ENCODE measurements at places on chromosomes 12 and 14. TPM values are rescaled to one million over a fixed set of nuclear protein-coding genes. Genes with fewer than 3 reads are reported as not detected.

GRCh38 chr12:27233814-27234213 lies 10.3 kb upstream of the STK38L start:
- no peak overlapping the region for H3K4me3 ChIP-seq
- H3K36me3 ChIP-seq: no peaks in the 10 kb centered on the region
- no peak overlapping the region for H3K27ac ChIP-seq
- H3K4me1 ChIP-seq: peaks cover 2% of the 10 kb centered on the region
- DNase-seq: no peak

Gene MOAP1
- total RNA-seq: 27.1 TPM

DNA sequence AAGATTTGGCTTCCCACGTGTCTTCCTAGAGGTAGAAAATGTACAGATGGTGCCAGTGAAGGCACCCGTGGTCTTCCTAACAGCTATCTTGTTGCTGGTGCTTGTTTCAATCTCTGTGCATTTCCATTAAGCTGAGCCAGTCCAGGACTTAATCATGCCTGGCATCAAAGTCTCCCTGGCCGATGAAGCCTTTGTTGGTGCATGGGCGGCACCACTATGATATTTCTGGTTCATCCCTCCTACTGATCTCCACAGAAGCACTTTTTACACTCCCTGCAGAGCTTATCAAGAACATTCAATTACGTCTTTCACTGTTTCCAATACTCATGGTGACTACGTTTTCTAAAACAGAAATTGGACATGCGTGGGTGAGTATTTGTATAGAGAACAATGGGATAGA lies 128.4 kb downstream of the TTC8 start:
- no peak for DNase-seq
- H3K4me1 ChIP-seq: no peaks in the 10 kb centered on the region
- peaks cover 4% of the 10 kb centered on the region for H3K27me3 ChIP-seq
- H3K27ac ChIP-seq: no peak overlapping the region
- H3K36me3 ChIP-seq: no peaks in the 10 kb centered on the region
- H3K4me3 ChIP-seq: no peak overlapping the region

GRCh38 chr14:34650786-34651584 lies 21.0 kb upstream of the SNX6 start:
- H3K27me3 ChIP-seq: no peaks in the 10 kb centered on the region
- H3K36me3 ChIP-seq: no peaks in the 10 kb centered on the region
- peak overlapping the region; percentile 93 for H3K27ac ChIP-seq
- peaks cover 27% of the 10 kb centered on the region for H3K4me1 ChIP-seq
- DNase-seq: no peak

- DNase-seq: no peak
- H3K4me3 ChIP-seq: peak overlapping the region; percentile 43
- peaks cover 18% of the 10 kb centered on the region for H3K36me3 ChIP-seq
- peaks cover 27% of the 10 kb centered on the region for H3K4me1 ChIP-seq
These were observed 126.5 kb downstream of the NCOR2 start for GRCh38 chr12:124440841-124441381.

- no peaks in the 10 kb centered on the region for H3K36me3 ChIP-seq
- no peak overlapping the region for H3K4me3 ChIP-seq
- H3K4me1 ChIP-seq: no peaks in the 10 kb centered on the region
- H3K27me3 ChIP-seq: no peaks in the 10 kb centered on the region
These were observed 16.6 kb downstream of the RFLNA start for GRCh38 chr12:124311292-124312109.

Gene RASSF9
- 0.16 TPM for total RNA-seq

- H3K36me3 ChIP-seq: no peaks in the 10 kb centered on the region
- H3K27ac ChIP-seq: no peak within 1 kb of the TSS
- peak within 1 kb of the TSS; percentile 77 for H3K4me3 ChIP-seq
- H3K27me3 ChIP-seq: peaks cover 75% of the 10 kb centered on the region
- no peak for DNase-seq
These were observed at the start of gene ANKS1B for GRCh38 chr12:99984271-99985128. ANKS1B (minus strand) TSS chr12:99984936; CDS start chr12:99984237, 699 bp downstream.

Gene GLI1
- 7.7 TPM for total RNA-seq

DNA sequence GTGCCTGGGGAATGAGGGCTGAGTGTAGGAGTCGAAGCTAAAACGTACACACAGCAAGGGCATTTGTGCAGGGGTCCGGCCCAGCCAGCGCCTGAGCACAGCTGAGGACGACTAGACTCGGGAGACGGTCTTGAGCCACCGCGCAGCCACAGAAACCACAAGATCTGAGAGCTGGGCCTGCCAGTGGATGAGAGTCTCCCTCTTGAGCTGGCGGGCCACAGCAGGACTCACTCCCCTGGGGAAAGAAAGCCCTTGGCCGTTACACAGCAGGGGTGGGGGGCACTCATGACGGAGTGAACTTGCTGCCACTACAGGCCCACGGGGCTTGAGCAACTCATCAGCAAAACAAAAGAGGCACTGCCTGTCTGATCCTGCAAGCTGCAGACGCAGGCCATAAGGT lies 23.0 kb downstream of the STX2 start:
- DNase-seq: no peak
- no peak overlapping the region for H3K4me3 ChIP-seq
- H3K27me3 ChIP-seq: no peaks in the 10 kb centered on the region

DNA sequence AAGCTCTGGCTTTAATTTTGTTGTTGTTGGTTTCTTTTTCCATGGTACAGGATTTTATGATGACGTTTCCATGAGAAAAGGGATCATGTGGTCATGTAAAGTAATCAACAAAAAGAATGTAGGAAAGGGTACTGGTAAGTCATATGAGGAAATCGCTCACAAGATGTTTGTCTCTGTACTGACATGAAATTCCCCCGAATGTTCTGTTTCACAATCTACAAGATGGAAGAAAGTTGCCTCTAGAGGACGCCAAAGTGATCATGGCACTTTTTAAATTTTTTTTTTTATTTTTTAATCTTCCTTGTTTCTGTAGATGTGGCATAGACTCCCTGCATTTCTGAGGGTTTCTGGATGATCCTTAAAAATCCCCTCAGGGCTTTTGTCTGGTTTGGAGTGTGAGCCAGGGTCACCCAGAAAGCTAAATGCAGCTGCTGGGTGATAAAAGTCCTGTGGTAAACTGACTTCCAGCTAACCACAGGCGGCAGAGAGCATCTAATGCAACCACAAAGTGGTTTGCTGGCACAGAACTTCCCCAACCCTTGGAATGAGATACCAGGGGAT lies 393.5 kb downstream of the CCDC91 start:
- H3K36me3 ChIP-seq: no peaks in the 10 kb centered on the region
- no peaks in the 10 kb centered on the region for H3K27me3 ChIP-seq

- H3K27me3 ChIP-seq: no peaks in the 10 kb centered on the region
- H3K27ac ChIP-seq: peak overlapping the region; percentile 81
- H3K36me3 ChIP-seq: no peaks in the 10 kb centered on the region
- H3K4me3 ChIP-seq: no peak overlapping the region
- H3K4me1 ChIP-seq: peaks cover 48% of the 10 kb centered on the region
These were observed 263.9 kb upstream of the TMTC1 start for GRCh38 chr12:30047516-30048254.

Gene PRIMA1
- not detected for total RNA-seq

DNA sequence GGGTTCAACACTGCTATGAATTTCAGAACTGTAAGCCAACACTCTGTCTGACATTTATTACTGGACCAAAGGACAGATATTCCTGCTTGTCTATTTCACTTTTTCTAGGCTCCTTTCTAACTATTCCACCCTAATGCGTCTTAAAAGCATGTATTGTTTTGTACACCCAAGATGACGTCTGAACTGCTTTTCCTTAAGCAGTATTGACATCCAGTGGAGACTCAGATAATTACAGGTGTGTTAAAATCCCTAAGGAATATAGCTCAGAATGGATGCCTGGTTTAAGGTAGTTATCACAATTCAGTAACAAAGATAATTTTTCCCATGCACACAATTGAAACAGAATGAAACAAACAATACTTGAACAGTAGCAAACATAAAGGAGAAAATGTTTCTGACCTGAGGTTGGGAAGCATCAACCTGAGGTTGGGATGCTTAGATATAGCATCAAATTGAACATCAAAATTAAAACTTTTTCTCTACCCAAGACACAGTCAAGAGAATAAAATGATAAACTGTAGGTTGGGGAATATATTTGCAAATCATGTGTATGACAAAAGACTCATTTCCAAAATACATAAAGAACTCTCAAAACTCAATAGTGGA lies 93.7 kb upstream of the PTPRR start:
- H3K27ac ChIP-seq: no peak overlapping the region
- H3K27me3 ChIP-seq: peaks cover 8% of the 10 kb centered on the region
- H3K36me3 ChIP-seq: no peaks in the 10 kb centered on the region
- DNase-seq: no peak
- H3K4me1 ChIP-seq: peaks cover 8% of the 10 kb centered on the region
- no peak overlapping the region for H3K4me3 ChIP-seq

GRCh38 chr12:88153959-88154358 lies 11.9 kb downstream of the TMTC3 start:
- H3K4me1 ChIP-seq: no peaks in the 10 kb centered on the region
- no peak overlapping the region for H3K27ac ChIP-seq
- H3K27me3 ChIP-seq: no peaks in the 10 kb centered on the region
- no peak for DNase-seq
- no peak overlapping the region for H3K4me3 ChIP-seq

- no peak overlapping the region for H3K4me3 ChIP-seq
- no peaks in the 10 kb centered on the region for H3K27me3 ChIP-seq
- no peaks in the 10 kb centered on the region for H3K4me1 ChIP-seq
- peaks cover 2% of the 10 kb centered on the region for H3K36me3 ChIP-seq
- DNase-seq: no peak
These were observed 20.4 kb downstream of the ABHD12B start for GRCh38 chr14:50892255-50892654.

DNA sequence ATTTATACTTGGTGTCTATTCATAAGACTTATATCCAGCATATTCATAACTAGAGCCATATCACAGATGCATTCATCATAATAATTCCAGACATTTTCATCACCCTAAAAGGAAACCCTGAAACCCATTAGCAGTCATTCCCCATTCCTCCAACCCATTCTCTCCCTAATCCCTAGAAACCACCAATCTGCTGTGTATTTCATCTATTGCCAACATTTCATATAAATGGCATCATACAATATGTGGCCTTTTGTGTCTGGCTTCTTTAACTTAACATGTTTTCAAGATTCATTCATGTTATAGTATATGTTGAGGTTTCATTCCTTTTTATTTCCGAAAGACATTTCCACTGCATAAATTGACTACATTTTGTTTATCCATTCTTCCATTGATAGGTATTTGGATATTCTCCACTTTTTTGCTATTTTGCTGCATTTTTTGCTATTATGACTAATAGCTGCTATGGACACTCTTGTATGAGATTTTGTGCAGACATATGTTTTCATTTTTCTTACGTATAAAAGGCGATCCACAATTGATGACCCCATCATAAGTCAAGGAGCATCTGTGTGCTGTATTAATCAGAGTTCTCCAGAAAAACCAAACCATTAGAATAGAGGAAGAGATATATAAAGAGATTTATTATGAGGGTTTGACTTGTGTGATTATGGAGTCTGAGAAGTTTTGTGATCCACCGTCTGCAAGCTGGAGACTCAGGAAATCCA lies 5.1 kb upstream of the OAS2 start:
- H3K4me1 ChIP-seq: no peaks in the 10 kb centered on the region
- DNase-seq: no peak
- no peaks in the 10 kb centered on the region for H3K36me3 ChIP-seq
- no peak overlapping the region for H3K4me3 ChIP-seq
- H3K27ac ChIP-seq: no peak overlapping the region
- H3K27me3 ChIP-seq: no peaks in the 10 kb centered on the region

DNA sequence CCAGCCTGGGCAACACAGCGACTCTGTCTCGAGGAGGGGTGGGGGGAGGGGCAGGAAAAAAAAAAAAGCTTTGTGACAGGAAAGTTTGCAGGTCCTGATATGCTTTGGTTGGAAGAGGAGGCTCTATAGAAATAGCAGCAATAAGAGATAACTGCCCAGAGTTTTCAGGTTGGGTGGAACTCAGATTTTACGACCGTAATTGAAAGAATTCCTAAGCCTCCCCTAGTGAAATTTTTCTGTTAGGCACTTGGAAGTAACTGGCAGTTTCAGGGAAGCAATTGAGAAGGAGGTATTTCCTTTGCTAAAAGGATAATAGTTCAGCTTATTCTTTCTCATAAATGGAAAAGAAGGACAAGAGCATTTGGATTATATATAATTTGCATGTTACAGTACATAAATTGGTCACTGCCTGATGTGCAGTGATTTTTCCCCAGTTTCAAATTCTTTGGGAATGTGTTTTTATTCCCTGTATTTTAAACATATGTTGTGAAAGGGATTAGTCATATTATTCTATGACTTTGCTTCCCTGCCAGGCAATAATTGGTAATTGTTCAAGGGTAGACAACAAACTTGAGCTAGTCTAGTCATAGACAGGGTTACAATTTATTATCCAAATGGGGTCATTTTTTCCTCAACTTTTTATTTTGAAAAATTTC lies 452.8 kb downstream of the AEBP2 start:
- no peaks in the 10 kb centered on the region for H3K27me3 ChIP-seq
- H3K27ac ChIP-seq: peak overlapping the region; percentile 61
- peaks cover 71% of the 10 kb centered on the region for H3K4me1 ChIP-seq

GRCh38 chr12:19110221-19110940 lies 19.2 kb upstream of the PLEKHA5 start:
- no peaks in the 10 kb centered on the region for H3K36me3 ChIP-seq
- DNase-seq: no peak
- no peaks in the 10 kb centered on the region for H3K27me3 ChIP-seq
- no peak overlapping the region for H3K4me3 ChIP-seq
- H3K4me1 ChIP-seq: peaks cover 10% of the 10 kb centered on the region
- H3K27ac ChIP-seq: no peak overlapping the region

DNA sequence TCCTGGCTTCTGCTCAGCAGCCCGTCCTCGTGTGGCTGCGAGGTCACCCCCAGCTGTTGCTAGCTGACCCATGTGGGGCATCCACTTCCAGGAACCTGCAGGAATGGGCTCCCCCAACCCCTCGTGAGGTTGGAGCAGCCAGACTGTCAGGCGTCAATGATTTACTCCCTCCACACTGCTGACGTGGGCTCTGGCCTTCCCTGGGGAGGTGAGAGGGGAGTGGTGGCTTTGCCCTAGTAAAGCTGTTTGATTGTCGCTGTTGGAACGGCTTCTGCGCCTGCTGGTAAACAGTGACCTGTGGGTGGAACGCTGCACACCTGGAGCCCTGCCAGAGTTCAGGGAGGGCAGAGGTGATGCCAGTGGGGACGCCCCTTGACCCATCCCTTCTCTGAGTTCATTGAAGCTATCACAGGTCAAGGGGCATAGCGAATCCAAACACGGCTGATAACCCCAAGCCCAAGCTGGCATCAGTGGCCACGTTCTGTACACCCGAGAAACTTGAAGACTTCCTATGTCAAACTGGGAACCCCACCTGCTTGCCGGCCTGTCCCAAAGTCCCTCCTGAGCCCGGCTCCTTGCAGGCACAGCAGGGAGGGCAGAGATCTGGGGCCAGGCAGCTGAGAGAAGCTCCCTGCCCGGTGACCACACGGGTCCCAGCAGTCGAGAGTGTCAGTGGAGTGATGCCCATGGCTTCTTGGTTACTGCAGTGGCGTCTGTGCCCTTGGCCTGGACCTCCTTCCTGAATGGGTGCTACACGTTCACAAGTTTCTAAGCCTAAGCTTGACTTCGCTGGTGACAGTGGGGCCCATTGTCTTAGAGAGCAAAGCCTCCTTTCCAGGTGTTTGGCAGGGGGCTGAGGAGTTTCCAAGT lies 2.7 kb downstream of the ASPG start:
- H3K4me3 ChIP-seq: no peak overlapping the region
- H3K27ac ChIP-seq: no peak overlapping the region
- H3K4me1 ChIP-seq: no peaks in the 10 kb centered on the region
- no peak for DNase-seq
- H3K36me3 ChIP-seq: no peaks in the 10 kb centered on the region

Gene PGF
- 3.5 TPM for total RNA-seq
